ENCODE measurements at places on chromosomes 12 and 14. TPM values are rescaled to one million over a fixed set of nuclear protein-coding genes. Genes with fewer than 3 reads are reported as not detected.

Gene ESPL1
- 24.5 TPM for total RNA-seq

Gene PPHLN1
- 91.7 TPM for total RNA-seq

GRCh38 chr12:132055535-132056096, 88.5 kb downstream of the DDX51 start:
- H3K4me3 ChIP-seq, result no peak overlapping the region
- no peaks in the 10 kb centered on the region for H3K27me3 ChIP-seq
- H3K36me3 ChIP-seq, result no peaks in the 10 kb centered on the region

DNA sequence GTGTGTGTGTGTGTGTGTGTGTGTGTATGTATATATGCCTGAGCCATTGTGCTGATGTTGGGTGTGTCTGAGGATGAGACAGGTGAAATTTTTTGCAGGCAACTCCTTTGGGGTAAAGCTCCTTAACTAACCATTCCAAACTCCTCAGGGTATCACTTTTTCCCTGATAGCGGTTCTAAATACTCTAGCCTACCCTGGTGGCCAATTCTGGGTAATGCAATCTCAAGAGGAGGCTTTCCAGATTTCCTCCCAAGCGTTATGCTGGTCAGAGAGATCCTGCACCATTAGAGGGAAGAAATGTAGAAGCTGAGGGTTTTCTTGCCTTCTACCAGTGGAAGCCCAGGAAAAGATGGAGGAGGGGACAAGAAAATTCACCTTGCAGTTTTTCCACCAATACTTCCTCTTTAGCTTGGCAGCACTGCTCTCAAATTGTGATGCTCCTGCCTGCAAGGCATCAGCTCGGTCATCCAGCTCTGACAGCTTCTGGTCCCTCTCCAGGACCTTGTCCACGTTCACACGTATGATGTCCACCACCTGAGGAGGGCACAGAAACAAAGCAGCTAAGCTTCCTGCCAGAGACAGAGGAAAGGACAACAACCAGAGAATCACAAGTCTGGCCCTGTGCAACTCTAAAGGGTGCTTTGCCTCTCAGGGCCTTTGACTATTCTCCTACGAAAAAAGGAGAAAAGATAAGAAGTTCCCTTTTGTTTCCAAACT, 4.9 kb downstream of the VAMP1 start:
- no peak overlapping the region for H3K27ac ChIP-seq
- no peaks in the 10 kb centered on the region for H3K36me3 ChIP-seq
- peaks cover 8% of the 10 kb centered on the region for H3K4me1 ChIP-seq
- no peak overlapping the region for H3K4me3 ChIP-seq
- H3K27me3 ChIP-seq, result no peaks in the 10 kb centered on the region

DNA sequence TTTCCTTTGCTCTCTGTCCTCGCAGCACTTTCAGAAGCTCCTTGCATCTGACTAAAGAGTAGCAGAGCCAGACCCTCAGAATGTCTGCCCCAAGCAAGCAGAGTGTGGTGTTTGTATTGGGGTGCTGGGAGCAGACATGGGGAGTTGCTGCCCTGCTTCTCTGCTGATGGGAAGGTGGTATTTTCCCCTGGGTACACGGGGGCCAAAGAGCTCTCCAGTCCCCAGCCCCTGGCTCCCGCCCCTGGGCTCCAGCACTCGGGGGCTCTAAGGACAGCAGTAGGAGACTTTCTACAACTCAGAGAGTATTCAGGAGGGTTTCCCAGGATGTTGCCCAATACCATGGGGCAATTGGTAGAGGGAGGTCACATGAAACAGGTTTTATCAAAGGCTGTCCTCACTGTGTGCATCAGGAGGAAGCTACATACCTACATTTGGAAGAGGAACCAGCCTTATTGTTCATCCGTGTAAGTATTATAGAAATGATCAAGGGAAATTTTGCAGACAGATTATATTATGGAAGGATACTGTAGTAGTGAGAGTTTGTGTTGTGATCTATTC, 50.3 kb downstream of the DAD1 start:
- H3K27ac ChIP-seq, result peak overlapping the region; percentile 50
- DNase-seq, result no peak
- no peaks in the 10 kb centered on the region for H3K27me3 ChIP-seq
- no peaks in the 10 kb centered on the region for H3K36me3 ChIP-seq
- H3K4me3 ChIP-seq, result no peak overlapping the region

DNA sequence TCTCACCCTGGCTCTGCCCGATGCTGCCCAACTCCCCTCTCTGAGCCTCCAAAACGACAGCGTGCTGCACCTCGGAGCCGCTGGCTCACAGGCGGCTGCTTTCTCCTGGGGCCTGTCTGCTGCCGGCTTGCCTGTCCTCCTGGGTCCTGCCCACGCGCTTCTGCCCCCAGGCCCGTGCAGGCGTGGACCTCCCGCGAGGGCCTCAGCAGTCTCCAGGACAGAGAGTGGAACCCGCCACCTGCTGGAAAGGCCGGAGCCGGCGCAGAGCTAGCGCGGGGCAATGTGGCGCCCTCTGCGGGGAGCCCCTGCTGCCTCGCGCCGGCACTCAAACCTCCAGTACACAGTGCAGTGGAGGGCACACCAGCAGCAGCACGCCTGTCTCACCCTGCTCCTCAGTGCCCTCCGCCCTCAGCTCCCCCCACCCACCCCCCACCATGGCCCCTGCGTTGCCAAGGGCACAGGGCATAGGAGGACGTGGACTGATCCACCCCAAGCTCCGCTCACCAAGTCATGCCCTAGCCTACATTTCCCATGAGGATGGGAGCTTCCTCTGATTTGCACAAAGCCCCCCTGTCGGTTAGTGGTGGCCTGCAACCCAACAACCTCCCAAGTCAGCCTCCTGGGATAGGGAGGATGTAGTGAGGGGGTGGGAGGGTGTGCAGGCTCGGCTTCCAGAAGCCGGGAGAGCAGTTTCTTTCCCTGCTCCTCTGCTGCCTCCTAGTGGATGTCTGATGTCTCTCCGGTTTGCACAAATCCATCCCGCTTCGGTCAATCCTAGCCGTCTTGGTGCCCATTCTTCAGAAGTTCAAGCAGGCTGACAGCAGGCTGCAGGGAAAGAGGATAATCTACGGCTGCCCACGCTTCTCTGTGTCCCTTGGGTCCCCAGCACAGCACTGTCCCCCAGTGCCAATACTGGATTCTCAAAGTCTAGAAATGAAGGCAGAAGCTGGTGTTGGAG, 25.2 kb downstream of the KRT8 start:
- no peaks in the 10 kb centered on the region for H3K36me3 ChIP-seq
- H3K27me3 ChIP-seq, result no peaks in the 10 kb centered on the region
- H3K27ac ChIP-seq, result no peak overlapping the region
- H3K4me3 ChIP-seq, result peak overlapping the region; percentile 6

DNA sequence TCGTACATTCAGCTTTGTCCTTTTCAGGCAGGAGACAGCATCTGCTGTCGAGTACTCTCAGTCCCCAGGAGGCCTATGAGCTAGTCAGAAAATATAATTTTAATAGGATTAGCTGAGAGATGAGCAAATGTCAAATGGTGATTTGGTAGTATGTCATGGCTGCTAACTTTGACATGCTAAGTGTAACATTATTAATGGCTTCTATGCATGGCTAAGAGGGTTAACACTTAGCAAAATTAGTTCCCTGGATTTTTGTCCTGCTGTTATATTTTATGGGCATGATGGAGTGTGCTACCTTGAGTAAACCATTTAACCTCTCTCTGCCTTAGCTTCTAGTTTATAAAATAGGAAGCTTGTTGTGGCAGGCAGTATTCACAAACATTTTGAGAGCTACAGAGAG, 2.9 kb upstream of the PCNX1 start:
- DNase-seq, result no peak
- H3K27ac ChIP-seq, result no peak overlapping the region
- H3K4me3 ChIP-seq, result no peak overlapping the region
- peaks cover 9% of the 10 kb centered on the region for H3K4me1 ChIP-seq
- H3K27me3 ChIP-seq, result no peaks in the 10 kb centered on the region

DNA sequence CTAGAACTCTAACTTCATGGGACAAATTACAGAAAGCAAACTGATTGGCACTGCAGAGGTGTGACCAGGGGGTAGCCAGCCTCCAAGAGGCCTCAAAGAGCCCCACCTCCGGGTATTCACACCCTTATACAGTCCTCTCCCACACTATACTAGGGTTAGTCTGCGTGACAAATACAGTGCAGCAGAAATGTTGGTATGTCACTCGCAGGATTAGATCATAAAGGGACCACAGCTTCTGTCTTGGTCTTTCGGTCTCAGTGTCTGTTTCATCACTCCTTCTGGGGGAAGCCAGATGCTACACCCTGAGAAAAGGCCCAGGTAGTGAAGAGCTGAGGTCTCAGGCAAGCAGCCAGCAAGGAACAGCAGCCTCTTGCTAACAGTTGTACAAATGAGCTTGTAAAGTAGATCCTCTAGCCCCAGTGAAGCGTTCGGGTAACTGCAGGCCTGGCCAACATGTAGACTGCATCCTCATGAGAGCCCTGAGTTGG, 68.9 kb upstream of the SAV1 start:
- no peak overlapping the region for H3K4me3 ChIP-seq
- peak; percentile 61 for DNase-seq
- H3K4me1 ChIP-seq, result peaks cover 10% of the 10 kb centered on the region
- no peaks in the 10 kb centered on the region for H3K36me3 ChIP-seq
- H3K27ac ChIP-seq, result no peak overlapping the region

Measured in testis (tissue), 5 donors.